ENCODE measurements at places on chromosomes 12 and 14. TPM values are rescaled to one million over a fixed set of nuclear protein-coding genes. Genes with fewer than 3 reads are reported as not detected.

Gene M6PR
- total RNA-seq = 137 TPM

- DNase-seq = no peak
- H3K4me1 ChIP-seq = peaks cover 77% of the 10 kb centered on the region
- peak overlapping the region; percentile 4 for H3K4me3 ChIP-seq
- H3K36me3 ChIP-seq = peaks cover 11% of the 10 kb centered on the region
Observed at GRCh38 chr12:63862969-63863230, 18.4 kb downstream of the SRGAP1 start.

DNA sequence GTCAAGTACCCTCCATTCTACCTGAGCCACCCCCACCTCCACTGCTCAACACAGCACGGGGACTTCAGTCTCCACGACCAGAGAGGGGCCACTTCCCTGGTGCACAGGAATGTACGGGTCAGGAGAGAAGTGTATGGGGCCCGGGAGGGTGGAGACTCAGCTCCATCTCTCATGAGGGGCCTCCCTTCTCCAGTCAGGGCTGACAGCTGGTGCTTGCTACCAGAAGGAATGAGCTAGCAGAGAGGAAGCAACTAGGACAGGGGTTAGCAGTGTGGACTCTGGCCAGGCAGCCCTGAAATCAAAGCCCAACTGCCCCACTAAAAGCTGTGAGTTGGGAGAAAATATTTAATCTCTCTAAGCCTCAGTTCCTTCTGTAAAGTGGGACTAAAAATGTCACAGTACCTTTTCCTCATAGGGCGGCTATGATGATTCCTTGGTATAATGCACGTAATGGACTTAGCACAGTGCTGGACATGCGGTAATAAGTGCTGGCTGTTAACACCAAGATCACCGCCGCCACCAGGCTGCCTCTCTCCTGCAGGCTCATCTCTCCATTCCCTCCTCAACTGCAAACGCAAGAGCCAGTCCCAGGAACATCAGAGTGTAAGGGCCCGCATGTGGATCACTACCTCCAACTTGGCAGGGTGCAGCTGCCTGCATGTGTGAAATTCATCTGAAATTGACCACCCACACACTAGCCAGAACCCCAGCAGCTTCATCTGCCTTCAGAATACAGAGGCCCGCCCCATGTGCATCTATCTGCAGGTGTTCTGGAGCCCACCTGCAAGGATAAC lies 14.6 kb downstream of the ACTN1 start:
- H3K4me1 ChIP-seq = peaks cover 100% of the 10 kb centered on the region
- peaks cover 20% of the 10 kb centered on the region for H3K27me3 ChIP-seq
- peak overlapping the region; percentile 74 for H3K27ac ChIP-seq
- peak overlapping the region; percentile 30 for H3K4me3 ChIP-seq

- H3K27ac ChIP-seq = no peak overlapping the region
- DNase-seq = no peak
- no peaks in the 10 kb centered on the region for H3K4me1 ChIP-seq
- no peak overlapping the region for H3K4me3 ChIP-seq
- H3K27me3 ChIP-seq = no peaks in the 10 kb centered on the region
Observed at GRCh38 chr14:95211721-95212504, 54.6 kb upstream of the DICER1 start.

DNA sequence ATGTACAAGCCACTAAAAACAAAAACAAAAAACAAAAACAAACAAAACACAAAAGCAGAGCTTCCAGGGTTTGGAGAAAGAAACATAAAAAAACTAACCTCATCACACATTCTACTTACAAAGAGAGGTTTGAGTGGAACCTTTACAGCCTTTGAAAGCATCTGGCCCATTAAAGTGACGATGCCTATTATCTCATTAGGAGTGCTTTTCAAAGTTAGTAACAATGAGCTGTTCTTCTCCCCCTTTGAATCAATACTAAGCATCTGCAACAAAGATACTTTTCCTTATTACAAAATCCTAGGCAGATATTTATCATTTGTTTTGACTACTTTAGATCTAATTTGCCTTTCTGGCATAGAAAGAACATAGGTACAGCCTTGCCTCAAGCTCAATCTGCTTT lies 217.3 kb downstream of the PPM1H start:
- no peaks in the 10 kb centered on the region for H3K36me3 ChIP-seq
- no peak overlapping the region for H3K4me3 ChIP-seq
- DNase-seq = no peak

DNA sequence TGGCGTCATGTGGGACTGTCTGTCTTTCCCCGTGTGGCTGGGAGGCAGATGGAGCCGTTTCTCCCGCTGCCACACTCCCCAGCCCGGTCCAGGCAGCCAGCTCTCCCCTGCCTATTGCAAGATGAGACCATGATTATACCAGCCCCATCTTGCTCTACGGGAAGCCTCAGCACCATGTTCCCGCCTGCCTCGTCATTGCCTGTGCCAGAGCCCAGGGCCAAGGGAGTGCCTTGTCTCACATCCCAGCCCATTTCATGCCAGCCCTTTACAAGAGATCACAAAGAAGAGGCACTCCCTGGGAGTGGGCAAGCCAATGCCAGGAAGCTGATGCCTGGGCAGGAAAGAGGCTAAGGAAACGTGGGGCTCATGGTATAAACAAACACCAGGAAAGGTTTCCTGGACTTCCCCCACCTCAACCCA lies 23.9 kb downstream of the GPR68 start:
- H3K27ac ChIP-seq = no peak overlapping the region
- no peak for DNase-seq
- H3K4me1 ChIP-seq = peaks cover 17% of the 10 kb centered on the region
- peaks cover 2% of the 10 kb centered on the region for H3K27me3 ChIP-seq

- peaks cover 44% of the 10 kb centered on the region for H3K4me1 ChIP-seq
- H3K4me3 ChIP-seq = no peak overlapping the region
- no peaks in the 10 kb centered on the region for H3K36me3 ChIP-seq
- H3K27ac ChIP-seq = no peak overlapping the region
Observed at GRCh38 chr12:58459191-58459590, 461.1 kb downstream of the LRIG3 start.

- no peak for DNase-seq
- no peaks in the 10 kb centered on the region for H3K4me1 ChIP-seq
- no peaks in the 10 kb centered on the region for H3K36me3 ChIP-seq
- no peak overlapping the region for H3K4me3 ChIP-seq
- H3K27me3 ChIP-seq = no peaks in the 10 kb centered on the region
Observed at GRCh38 chr14:91614187-91614586, 104.1 kb upstream of the PPP4R3A start.

DNA sequence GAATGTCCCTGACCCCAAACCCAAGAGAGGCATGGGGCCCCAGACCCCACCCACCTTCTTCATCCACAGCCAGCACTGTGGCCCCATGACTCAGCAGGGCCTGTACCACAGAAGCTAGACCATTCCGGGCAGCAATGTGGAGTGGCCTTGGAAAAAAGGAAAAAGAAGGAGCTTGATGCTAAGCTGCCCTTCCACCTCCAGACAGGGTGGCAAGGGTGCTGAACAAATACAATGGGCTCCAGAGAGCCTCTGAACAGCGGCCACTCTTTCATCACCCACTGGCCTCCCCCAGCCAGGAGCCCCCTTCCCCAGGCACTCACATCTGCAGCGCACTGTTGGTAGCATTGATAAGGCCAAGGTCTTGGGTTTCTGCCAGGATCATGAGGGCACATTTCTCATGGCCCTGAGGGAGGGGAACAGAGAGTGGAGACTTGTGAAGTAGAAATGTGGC lies 13.9 kb downstream of the SLC39A5 start:
- peak overlapping the region; percentile 31 for H3K27ac ChIP-seq
- no peaks in the 10 kb centered on the region for H3K27me3 ChIP-seq
- H3K36me3 ChIP-seq = peaks cover 12% of the 10 kb centered on the region

Gene PIWIL1
- total RNA-seq = not detected

DNA sequence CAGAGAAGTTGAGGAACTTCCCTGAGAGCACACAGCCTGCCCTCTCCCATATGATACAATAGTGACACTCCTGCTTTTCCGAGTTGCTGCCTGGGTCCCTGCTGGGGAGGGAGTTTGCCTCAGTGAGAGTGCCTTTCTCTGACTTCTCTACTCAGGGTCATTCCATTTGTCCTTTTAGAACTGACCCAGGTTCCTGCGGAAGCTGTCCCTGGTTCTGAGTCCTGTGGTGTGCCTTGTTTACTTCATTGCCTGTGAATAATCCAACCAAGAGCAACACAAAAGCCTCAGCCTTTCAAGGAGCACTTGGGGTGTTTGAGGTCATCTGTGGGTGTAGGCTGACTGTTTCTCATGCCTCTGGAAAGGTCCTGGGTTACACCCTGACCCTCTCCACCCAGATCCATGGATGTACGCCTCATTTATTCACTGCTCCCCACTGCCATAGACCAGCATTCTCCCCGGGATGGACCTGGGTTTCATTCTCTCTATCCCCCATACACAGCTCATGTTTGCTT lies 13.6 kb downstream of the SERPINA1 start:
- H3K36me3 ChIP-seq = no peaks in the 10 kb centered on the region
- H3K4me3 ChIP-seq = no peak overlapping the region
- H3K27me3 ChIP-seq = peaks cover 10% of the 10 kb centered on the region
- DNase-seq = no peak

Gene ASCL1
- not detected for total RNA-seq

GRCh38 chr12:124814741-124815613 lies 48.7 kb downstream of the SCARB1 start:
- no peak for DNase-seq
- H3K27me3 ChIP-seq = peaks cover 4% of the 10 kb centered on the region
- H3K4me3 ChIP-seq = no peak overlapping the region
- H3K27ac ChIP-seq = no peak overlapping the region

GRCh38 chr14:52131640-52132320 lies 62.9 kb upstream of the NID2 start:
- H3K4me3 ChIP-seq = no peak overlapping the region
- peak; percentile 92 for DNase-seq
- peak overlapping the region; percentile 68 for H3K27ac ChIP-seq
- H3K4me1 ChIP-seq = peaks cover 16% of the 10 kb centered on the region
- peaks cover 4% of the 10 kb centered on the region for H3K36me3 ChIP-seq

Gene GARIN6
- total RNA-seq = not detected

GRCh38 chr12:131770120-131770519 lies 58.1 kb upstream of the MMP17 start:
- no peak for DNase-seq
- no peak overlapping the region for H3K4me3 ChIP-seq
- no peaks in the 10 kb centered on the region for H3K27me3 ChIP-seq
- no peaks in the 10 kb centered on the region for H3K4me1 ChIP-seq
- H3K36me3 ChIP-seq = peaks cover 47% of the 10 kb centered on the region

Gene OR4Q2
- total RNA-seq = not detected

DNA sequence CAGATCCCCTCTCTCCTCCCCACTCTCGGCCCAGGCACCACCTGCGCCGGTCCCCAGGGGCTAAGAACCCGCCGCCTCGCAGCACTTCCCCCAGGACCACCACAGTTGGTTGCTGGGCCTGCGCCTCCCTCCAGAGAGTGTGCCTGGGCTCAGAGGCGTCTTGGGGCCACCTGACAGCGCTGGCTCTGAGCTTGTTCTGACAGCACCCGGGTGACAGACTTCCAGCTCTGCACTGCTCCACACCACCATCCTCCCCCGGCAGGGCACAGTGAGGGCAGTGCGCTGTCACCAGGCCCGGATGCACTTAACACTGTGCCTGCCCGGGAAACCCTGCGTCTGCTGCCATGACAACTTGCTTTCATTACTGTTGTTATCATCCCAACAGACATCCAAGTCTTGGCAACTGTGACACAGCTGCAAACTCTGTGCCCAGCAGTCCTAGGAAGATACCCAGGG lies 6.6 kb downstream of the BRF1 start:
- no peak overlapping the region for H3K4me3 ChIP-seq
- peak overlapping the region; percentile 72 for H3K27ac ChIP-seq
- peaks cover 12% of the 10 kb centered on the region for H3K4me1 ChIP-seq
- DNase-seq = peak; percentile 36

Gene ALDH2
- 40.5 TPM for total RNA-seq

- no peak overlapping the region for H3K4me3 ChIP-seq
- H3K27me3 ChIP-seq = no peaks in the 10 kb centered on the region
- H3K36me3 ChIP-seq = peaks cover 14% of the 10 kb centered on the region
- H3K27ac ChIP-seq = no peak overlapping the region
- no peak for DNase-seq
Observed at GRCh38 chr14:75667099-75667765, 6.2 kb downstream of the TTLL5 start.

DNA sequence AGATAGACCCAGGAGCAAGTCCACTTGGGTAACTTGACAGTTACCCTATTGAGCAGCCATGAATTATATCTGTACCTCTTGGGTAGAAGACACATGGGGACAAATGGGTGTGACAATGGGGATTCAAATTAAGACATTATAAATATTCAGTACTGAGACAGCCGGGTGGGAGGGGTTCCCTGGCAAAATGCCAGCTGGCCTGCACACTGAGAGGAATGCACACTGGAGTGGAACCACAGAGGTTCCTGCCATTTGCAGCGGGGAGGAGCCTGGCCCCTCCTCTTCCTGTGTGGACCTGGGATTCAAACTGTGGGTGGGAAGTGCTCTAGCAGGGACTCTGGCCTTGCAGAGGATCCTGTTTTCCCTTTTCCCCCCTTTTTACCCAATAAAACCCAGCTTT lies 118.7 kb upstream of the CDKN3 start:
- no peak for DNase-seq
- no peak overlapping the region for H3K27ac ChIP-seq
- H3K27me3 ChIP-seq = peaks cover 15% of the 10 kb centered on the region
- no peaks in the 10 kb centered on the region for H3K4me1 ChIP-seq

DNA sequence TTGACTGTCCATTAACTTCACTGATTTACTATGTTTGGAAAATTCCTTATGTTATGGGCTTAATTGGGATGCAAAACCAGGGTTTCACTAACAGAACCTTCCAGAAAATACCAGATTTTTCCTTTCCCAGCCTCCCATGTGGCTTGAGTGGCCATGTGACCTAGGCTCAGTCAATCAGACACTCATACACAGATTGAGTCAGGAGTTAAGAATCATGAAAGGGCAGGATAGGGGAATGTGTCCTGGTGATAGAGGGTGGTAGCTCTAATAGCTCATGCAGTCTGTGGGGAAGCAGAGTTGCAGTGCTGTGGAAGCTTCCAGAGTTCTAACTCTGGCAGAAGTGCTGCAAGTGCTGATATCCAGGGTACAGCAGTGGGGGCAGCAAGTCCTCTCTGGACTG lies 134.1 kb upstream of the IFNG-AS1 start:
- H3K27ac ChIP-seq = no peak overlapping the region
- H3K4me1 ChIP-seq = peaks cover 36% of the 10 kb centered on the region
- H3K27me3 ChIP-seq = no peaks in the 10 kb centered on the region
- H3K36me3 ChIP-seq = no peaks in the 10 kb centered on the region
- no peak for DNase-seq
- H3K4me3 ChIP-seq = no peak overlapping the region

DNA sequence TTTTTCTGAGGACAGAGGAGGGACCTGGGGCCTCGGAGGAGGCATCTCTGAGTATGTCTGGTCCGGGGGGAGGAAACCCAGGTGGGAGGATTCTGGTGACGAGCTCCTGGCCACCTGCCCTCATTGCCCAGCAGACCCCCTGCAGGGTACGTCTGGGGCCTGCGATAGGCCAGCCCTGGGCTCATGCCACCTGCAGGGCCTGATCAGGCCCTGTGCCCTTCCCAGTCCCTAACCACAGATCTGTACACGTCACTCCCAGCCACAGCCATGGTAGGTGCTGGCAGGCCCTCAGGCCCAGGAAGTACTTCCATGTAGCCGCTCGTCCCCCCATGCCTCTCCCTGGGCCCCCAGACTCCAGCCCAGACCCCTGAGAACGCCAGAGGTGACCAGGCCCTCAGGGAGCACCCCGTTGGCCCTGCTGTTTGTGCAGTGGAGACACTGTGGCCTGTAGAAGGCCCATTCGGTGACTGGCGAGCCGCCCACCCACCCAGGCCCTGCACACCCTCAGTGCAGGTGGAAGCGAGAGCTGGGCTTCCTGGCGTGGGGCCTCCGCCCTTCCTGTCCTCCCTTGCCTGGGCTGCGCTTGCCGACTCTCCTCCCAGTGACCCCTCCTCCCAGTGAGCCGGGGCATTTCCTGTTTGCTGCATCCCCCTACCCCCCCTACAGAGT lies 5.7 kb downstream of the INF2 start:
- no peak overlapping the region for H3K27ac ChIP-seq
- no peak for DNase-seq
- H3K4me1 ChIP-seq = peaks cover 33% of the 10 kb centered on the region
- H3K36me3 ChIP-seq = no peaks in the 10 kb centered on the region
